Activated naive CD4-positive, alpha-beta T cell treated with Interleukin-2 at 50 U/mL for 16 hours (primary cell): ENCODE measurements at places on chromosomes 6 and 20.

DNA sequence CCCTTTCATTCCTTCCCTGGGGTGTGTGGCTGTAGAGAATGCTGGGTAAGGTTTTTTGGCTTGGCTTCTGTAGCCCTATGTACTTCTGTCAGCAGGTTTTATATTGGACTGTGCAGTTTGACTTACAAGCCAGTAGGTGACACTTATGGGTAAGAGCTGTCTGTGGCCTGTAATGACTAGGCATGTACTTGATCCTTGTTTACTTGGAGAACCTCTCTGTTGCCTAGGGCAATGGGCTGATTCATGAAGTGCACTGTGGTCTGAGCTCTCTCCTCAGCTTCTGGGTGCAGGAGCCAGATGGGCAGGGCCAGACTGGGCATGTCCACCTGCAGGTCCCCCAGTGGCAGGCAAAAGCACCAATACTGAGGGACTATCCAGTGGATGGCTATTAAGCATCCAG lies 544.6 kb downstream of the ADGRB3 start:
- no peak for DNase-seq

GRCh38 chr6:99575544-99576227 lies 7.2 kb upstream of the CCNC start:
- DNase-seq, result no peak

GRCh38 chr20:38266426-38266825 lies 5.9 kb upstream of the KIAA1755 start:
- DNase-seq, result no peak

DNA sequence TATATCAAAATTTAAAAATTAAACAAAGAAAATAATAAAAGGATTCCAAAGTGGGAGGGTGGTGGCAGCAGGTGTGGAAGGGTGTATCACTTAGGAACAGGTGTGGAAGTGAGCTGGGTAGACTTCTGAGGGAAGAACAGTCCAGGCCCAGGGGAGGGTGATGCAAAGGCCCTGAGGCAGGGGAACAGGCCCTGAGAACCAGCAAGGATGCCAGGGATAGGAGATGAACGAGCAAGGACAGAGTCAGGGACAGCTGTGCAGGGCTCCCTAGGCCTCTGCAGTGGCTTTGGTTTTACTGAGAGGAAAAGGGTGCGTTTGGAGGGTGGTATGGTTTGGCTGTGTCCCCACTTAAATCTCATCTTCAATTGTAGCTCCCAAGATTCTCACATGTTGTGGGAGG lies 9.4 kb upstream of the RAET1E start:
- no peak for DNase-seq

DNA sequence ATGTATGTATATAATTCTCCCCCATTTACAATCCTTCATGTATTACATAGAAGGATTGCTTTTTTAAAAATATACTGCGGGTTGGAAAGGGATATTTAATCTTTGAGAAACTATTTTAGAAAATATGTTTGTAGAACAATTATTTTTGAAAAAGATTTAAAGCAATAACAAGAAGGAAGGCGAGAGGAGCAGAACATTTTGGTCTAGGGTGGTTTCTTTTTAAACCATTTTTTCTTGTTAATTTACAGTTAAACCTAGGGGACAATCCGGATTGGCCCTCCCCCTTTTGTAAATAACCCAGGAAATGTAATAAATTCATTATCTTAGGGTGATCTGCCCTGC lies 3.6 kb downstream of the FOXC1 start:
- DNase-seq, result no peak

DNA sequence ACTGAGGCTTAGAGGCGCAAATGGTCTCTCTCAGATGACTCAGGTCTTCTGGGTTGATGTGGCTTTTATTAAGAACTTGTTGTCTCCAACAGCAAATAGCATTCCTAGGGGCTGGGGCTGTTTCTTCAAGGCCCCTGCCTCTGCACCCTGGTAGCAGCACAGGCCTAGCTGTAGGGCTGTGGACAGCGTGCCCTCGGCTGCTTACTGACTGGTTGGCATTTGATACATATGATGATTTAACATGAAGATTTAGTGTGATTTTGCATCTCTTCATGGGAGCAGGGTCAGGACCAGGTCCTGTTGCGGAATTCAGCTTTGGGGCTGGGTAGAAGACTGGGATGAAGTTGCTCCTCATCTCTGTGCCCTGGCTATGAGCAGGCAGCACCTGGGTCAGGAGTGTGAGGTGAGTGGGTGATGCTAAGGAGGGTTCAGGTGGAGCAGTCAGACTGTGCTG lies 24.3 kb upstream of the IER3 start:
- DNase-seq, result no peak

GRCh38 chr6:111722179-111722731 lies 116.6 kb upstream of the TRAF3IP2 start:
- no peak for DNase-seq

DNA sequence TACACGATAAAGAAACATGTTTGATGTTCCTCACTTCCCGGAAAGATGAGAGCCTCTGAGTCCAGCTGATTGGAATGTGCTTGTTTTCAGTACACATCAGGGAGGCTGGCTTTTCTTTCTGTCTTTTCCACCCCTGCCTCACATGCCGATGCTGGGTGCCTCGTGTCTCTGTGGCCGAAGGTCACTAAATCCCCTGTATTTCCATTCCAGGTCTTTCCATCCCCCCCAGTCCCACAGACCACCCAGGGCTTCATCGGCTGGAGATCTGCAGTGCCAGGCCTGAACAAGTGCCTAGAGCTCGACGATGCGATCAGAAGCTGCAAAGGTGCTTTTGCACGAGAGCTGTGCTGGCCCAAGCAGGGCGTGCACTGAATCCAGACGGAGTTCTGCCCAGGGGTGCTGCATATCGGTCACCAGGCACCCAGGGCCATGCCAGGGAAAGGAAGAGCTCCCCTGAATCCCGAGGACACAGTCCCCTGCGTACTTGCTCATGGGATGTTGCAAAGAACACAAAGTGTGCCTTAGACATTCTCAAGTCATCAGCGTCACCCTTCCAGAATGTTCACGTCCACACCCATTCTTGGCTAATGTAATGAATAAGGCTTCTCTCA lies 67.9 kb downstream of the ANKRD60 start:
- no peak for DNase-seq

GRCh38 chr6:10528158-10528981 lies 7.2 kb downstream of the GCNT2 start:
- DNase-seq, result peak; percentile 11

GRCh38 chr20:725491-725890 lies 42.8 kb downstream of the SLC52A3 start:
- no peak for DNase-seq

GRCh38 chr6:140979642-140980091 lies 1153.1 kb upstream of the GJE1 start:
- no peak for DNase-seq

- DNase-seq, result no peak
These were observed 252.9 kb downstream of the GRM1 start for GRCh38 chr6:146281651-146282362.

GRCh38 chr6:4908062-4908461 lies 95.8 kb downstream of the RPP40 start:
- no peak for DNase-seq

DNA sequence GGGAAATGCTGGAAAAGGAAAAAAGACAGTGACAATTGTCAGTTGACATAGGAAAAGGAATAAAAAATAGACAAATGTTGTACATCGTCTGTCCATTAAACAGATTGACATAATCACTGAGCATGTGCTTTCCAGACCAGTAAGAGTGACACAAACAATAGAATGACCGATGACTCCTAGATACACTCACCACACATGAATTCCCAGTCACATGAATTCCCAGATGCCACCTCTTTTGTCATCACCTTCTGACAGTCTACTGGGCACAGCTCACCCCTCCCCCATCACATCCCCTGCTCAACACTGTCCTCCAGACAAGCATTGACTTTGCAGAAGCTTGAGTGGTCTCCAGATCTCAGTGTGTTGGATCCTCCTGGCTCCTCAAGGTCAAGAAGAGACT lies 25.9 kb downstream of the POM121L2 start:
- DNase-seq, result no peak

DNA sequence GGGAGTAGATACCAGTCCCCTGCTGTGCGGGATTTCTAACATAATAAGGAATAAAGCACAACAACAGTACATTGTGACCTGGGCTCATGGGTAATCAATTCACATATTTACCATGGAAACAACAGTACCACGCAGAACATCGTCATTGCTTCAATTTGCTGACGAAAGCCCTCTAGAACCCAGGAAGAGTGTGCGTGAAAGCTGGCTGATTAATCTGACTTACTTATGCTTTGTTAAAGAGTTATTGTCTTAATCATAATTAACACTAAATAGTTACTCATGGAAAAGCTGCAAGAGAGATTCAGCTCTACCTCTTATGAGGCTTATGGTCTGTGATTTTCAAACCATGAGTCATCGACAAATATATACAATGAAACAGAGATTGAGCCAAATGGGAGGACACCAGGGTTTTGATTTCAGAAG lies 644.3 kb upstream of the AGPAT4 start:
- no peak for DNase-seq

DNA sequence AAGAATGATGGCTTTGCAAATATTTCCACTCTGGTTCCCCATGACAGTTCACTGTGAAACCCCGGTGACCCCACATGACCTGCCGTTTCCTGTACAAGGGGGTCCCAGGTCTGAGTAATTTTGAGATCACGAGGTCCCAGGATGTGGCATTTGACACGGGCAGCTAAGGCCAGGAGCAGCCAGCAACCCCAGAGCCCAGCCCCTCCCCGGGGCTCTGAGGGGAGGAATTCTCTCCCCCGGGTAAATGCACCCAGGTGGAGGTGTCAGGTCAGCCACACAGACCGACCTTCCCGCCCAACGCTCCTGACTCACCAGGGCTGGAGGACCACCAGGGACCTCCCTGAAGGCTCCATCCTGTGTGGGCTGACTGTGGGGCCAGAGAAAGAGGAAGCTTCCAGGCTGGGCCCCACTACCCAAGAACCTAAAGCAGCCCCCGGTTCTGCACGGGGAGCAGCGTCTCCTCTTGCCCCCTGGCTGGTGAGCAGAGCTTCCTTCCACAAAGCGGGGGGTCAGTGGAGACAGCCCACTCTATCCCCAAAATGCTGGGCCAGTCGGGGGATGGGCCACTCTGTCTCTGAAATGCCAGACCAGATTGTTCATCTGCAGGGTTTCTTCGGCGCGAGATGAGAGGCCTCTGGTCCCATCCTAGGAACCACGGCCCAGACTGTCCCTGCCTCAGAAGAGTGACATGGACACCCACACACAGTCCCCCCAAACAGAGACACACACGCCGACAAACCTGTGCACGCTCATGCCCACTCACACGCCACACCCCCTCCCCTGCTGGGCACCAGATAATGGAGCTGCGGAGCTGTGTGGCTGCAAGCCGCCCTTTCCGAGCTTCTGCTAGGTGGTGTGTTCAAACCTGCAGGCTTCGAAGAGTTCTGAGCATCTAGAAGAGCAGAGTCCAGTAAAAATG lies 23.4 kb upstream of the SLCO4A1 start:
- peak; percentile 21 for DNase-seq

DNA sequence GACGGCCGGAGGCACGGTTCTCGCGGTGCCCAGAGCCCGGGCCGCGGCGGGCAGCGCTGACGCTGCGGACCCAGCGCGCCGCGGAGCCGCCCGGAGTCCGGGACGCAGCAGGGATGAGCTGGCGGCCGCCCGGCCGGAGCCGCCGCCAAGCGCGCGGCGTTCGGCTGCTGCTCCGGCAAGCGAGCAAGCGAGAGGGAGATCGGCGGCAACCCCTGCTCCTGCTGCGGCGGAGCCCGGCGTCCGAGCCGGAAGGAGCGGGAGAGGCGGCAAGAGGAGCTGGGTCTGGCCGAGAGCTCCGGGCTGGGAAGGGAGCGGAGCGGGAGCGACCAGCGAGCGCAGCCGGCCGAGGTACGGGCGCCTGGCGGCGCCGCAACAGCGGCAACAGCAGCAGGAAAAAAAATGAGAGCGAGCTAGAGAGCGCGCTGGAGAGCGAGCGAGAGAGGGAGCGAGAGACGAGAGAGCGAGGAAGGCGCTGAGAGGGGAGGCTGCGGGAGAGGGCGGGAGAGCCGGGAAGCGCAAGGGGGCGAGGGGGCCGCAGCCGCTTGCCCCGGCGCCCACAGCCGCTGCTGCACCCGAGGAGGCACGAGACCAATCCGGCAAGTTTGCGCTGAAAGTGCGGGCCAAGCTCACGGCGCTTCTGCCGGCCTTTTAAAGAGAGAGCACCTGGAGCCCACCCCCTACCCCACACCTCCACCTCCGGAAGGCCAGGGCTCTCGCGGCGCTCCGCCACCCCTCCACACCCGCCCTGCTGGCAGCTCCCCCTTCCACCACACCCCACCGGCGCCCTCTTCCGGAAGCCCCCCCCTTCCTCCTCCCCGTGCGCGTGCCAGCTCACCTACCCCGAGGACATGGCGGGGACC lies 496 bp downstream of the GRM4 start:
- DNase-seq, result peak; percentile 22

GRCh38 chr20:38727607-38728190 lies 3.4 kb downstream of the SLC32A1 start:
- no peak for DNase-seq

DNA sequence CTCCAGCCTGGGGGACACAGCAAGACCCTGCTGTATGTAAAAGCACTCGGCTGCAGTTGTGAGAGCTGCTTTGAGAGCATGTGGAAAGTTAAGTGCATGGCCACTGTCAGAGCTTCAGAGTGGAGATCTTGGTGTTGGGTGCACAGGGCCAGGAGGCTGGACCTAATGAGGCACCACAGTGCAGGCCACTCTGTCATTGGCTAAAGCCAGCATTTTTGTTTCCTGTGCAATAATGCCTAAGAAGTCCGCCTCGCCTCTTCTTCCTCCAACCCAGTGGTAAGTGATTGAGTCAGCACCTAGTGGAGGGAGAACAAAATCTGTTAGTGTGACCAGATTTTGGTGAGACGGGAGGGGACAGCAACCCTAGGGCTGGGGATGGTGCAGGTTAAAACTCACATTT lies 60.6 kb downstream of the SSR1 start:
- no peak for DNase-seq

DNA sequence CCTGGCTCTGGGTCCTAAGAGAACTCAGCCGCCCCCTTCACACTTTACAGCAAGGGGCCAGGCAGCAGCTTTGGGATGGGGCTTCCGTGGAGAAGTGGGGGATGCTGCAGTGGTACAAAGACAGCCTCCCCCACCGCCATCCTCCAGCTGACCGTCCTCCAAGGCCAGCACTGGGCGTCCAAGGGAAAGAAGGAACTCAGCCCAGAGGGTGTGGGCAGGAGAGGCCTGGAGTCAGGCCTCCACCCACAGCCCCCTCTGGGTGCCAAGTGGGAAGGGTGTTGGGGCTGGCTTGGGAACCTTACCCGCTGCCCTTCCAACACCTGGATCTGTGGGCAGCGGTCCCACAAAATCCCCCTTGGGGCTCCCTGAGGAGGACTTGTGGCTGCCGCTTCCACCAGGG lies 13.1 kb downstream of the STMN3 start:
- DNase-seq, result no peak

GRCh38 chr6:3471711-3472110 lies 14.9 kb upstream of the SLC22A23 start:
- no peak for DNase-seq

DNA sequence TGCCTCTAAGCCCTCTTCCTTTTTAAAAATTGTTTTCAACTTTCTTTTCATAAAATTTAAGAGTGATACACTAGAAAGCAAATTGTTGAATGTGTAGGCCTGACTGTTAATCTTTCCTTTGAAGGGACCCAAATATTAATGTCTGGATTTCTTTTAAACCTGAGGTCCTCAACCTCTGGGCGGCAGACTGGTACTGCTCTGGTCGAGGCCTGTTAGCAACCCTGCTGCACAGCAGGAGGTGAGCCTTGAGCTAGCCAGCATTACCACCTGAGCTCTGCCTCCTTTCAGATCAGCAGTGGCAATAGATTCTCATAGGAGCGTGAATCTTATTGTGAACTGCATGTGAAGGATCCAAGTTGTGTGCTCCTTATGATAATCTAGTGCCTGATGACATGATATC lies 191.2 kb downstream of the MANEA start:
- DNase-seq, result no peak
